LHCN-M2 (cell line): ENCODE measurements at places on chromosomes 6 and 20. TPM values are rescaled to one million over a fixed set of nuclear protein-coding genes. Genes with fewer than 3 reads are reported as not detected.

Gene WFDC13
- total RNA-seq = not detected in 2 replicates

Gene SUMO4
- total RNA-seq = 0.34 and 2.1 TPM in 2 replicates

Gene SERAC1
- 8.6 and 11.7 TPM in 2 replicates for total RNA-seq

Gene TSPO2
- total RNA-seq = not detected in 2 replicates

Gene ID4
- total RNA-seq = not detected in 2 replicates

Gene FAM83C
- not detected in 2 replicates for total RNA-seq

Gene OXT
- total RNA-seq = not detected in 2 replicates

Gene UST
- 4.9 and 5.6 TPM in 2 replicates for total RNA-seq

Gene LRRN4
- total RNA-seq = not detected in 2 replicates

Gene KCNG1
- total RNA-seq = 0.34 and 0.71 TPM in 2 replicates

Gene TBXT
- total RNA-seq = not detected in 2 replicates

Gene TREM2
- total RNA-seq = not detected in 2 replicates

Gene CRIP3
- not detected in 2 replicates for total RNA-seq

GRCh38 chr6:148389086-148389485 is 46.4 kb downstream of the SASH1 start:
- DNase-seq = no peak

GRCh38 chr20:50537546-50538201 is 27.5 kb downstream of the PTPN1 start:
- DNase-seq = no peak

GRCh38 chr6:159249128-159249527 is 79.9 kb downstream of the FNDC1 start:
- DNase-seq = no peak

- DNase-seq = no peak
These were observed 34.3 kb upstream of the MLN start for GRCh38 chr6:33837971-33838665.

DNA sequence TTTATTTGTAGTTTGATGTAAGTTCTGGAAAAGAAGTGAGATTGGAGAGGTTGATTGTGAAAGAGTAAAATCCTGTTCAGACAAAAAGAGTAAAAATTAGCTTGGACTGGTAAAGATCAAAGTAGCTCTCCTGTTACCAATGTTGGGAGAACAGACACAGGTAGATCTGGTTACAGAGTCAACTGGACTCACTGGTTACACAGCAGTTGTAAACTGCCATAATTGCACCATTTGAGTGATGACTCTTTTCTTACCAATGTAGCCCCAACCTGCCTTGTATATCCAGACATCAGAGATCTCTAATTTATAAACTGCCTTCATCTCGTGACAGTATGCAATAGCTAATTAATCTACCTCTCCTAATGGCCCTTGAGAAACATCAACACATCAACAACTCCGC is 165.6 kb upstream of the PRSS16 start:
- DNase-seq = no peak

- no peak for DNase-seq
These were observed 233.3 kb downstream of the PREX1 start for GRCh38 chr20:48594533-48594932.

GRCh38 chr6:64145658-64146057 is 510.1 kb downstream of the PHF3 start:
- DNase-seq = no peak

GRCh38 chr20:48398506-48399449 is 429.0 kb downstream of the PREX1 start:
- no peak for DNase-seq

DNA sequence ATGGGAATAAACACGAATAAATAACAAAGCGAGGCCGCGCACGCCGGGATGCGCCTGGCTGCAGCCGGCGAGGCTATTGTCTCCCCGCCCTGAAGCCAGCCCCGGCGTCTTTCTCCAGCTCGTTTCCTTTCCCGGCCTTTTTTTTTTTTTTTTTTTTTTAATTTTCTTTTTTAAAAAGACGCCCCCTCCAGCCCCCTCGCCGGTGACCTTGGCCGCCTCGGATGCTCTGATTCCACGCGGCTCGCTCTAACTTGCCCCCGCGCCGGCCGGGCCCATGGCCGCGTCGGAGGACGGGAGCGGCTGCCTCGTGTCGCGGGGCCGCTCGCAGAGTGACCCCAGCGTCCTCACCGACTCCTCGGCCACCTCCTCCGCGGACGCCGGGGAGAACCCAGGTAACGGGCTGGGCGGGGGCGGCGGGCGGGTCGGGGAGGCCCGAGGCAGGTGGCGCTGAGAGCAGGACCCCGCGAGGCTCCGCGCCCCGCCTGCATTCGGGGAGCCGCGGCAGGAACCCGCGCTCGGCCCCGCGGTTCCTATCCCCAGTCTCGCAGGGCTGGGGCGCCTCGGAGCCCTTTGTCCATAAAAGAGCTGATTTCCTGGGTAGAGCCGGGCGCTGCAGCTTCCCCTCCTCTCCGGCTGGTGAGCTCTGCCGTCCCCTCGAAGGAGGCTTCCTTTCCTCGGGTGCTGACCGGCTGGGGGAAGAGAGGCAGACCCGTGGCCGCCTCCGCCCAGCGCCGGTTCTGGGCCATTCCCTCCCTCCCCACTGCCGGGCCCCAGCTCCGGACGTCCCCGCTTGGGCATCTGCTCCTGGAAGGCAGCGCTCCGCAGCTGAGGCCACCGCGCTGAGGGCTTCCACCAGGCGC is 631 bp downstream of the PHACTR3 start:
- DNase-seq = no peak

GRCh38 chr20:56954797-56955196 is 311.6 kb downstream of the BMP7 start:
- no peak for DNase-seq

DNA sequence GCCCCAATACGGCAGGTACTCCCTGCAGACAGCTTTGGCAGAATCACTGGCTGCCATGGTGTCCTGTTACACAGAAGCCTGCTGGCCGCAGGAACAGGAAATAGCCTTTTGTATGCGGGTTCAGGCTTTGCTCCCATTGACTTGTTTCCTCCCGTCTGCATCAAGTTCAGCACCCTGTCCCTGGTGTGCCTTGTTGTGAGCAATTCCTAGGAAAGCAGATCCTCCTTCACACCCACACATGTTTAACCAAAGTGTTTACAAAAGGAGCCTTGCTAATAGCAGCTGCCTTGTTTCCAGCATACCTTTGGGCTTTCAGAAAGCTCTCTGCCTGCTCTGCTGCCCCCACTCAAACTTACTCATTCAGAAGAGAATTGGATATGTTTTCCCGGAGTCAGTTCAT is 127.2 kb upstream of the SUPT3H start:
- DNase-seq = peak; percentile 96

- DNase-seq = no peak
These were observed 13.6 kb upstream of the C20orf144 start for GRCh38 chr20:33648396-33649004.

DNA sequence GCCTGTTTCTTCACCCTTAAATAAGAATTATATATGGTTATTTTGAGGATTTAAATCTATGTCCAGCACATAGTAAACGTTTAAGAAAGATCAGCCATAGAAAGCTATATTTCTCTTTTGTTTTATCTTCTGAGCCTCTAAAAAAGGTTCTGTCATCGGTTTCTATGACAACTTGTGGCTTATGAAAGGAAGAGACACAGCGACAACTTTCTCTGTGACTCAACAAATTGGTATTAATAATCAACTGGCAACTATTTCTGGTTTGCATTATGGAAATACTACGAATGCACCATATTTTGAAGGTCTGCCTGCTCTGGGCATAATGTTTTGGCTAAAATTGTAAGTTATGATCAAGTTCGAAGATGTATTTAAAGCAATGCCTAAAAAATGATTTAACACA is 751.0 kb downstream of the CD109 start:
- DNase-seq = peak; percentile 60

- DNase-seq = peak; percentile 53
These were observed 269.6 kb downstream of the ARID1B start for GRCh38 chr6:157046776-157047175.

DNA sequence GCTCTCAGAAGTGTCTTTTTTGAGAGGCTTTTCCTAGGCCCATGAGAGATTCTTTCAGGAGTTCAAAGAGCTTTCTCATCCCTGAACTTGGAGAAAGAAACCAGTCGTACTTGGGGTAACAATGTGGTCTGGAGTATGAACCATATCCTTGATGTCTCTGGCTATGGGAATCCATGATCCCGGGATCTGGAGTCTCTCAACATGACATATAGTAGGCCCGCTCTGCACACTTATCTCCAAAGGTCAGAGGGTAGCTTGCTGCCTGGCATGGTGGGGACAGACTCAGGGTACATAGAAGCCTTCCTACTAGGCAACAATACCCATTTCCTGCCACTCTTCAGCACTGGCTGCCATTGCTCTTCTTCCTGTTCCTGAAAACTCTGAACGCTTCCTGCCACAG is 42.2 kb upstream of the NFATC2 start:
- no peak for DNase-seq

GRCh38 chr20:53828682-53829254 is 235.1 kb upstream of the ZNF217 start:
- DNase-seq = peak; percentile 94

- DNase-seq = no peak
These were observed 13.1 kb downstream of the ACSS1 start for GRCh38 chr20:25044660-25045342.

GRCh38 chr20:63417097-63417737 is 55.2 kb downstream of the KCNQ2 start:
- no peak for DNase-seq

- no peak for DNase-seq
These were observed 75.2 kb upstream of the HEY2 start for GRCh38 chr6:125674230-125674629.

DNA sequence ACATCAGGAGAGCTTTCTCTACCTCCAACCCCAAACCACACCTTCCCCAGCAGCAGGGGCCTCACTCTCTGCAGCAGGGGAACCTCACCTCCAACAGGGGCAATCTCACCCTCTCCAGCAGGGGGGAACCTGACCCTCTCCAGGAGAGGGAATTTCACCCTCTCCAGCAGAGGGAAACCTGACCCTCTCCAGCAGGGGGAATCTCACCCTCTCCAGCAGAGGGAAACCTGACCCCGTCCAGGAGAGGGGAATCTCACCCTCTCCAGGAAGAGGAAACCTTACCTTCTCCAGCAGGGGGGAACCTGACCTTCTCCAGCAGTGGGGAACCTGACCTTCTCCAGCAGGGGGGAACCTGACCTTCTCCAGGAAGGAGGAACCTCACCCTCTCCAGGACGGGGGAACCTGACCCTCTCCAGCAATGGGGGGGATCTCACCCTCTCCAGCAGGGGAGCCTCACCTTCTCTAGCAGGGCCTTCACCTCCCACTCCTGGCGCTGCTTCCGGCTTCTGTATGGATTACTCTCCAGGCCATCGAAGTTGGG is 3.1 kb downstream of the B3GALT4 start:
- DNase-seq = peak; percentile 62

GRCh38 chr6:112013051-112013450 is 40.9 kb upstream of the CCN6 start:
- no peak for DNase-seq

DNA sequence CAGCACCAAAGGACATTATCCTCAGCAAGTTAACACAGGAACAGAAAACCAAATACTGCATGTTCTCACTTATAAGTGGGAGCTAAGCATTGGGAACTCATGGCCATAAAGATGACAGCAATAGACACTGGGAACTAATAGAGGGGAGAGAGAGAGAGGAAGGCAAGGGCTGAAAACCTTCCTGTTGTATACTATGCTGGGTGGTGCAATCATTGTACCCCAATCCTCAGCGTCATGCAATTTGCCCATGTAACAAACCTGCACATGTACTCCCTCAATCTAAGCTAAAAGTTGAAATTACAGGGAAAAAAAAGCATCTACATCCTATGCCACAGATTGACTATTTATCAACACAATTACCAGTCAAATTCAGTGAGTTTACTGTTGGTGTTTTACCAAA is 20.0 kb upstream of the VNN1 start:
- no peak for DNase-seq

DNA sequence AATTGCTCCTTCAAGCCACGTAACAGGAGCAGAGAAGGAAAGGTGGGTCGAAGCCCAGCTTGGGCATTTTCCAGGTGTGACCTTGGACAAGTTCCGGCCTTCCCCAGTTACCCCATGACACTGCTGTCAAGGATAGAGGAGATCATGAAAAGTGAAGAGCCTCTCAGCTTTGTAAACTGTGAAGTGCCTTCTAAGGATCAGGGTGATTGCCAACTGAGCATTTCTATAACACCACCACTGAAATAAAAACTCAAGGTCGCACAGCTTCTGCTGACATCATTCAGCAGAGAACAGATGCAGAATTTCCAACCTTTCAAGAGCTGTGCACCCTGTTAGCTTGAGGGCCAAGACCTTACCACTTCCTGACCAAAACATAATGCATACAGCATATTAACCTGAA is 24.0 kb upstream of the ZMYND8 start:
- DNase-seq = no peak

- no peak for DNase-seq
These were observed 56.1 kb downstream of the PHACTR3 start for GRCh38 chr20:59660471-59660870.

DNA sequence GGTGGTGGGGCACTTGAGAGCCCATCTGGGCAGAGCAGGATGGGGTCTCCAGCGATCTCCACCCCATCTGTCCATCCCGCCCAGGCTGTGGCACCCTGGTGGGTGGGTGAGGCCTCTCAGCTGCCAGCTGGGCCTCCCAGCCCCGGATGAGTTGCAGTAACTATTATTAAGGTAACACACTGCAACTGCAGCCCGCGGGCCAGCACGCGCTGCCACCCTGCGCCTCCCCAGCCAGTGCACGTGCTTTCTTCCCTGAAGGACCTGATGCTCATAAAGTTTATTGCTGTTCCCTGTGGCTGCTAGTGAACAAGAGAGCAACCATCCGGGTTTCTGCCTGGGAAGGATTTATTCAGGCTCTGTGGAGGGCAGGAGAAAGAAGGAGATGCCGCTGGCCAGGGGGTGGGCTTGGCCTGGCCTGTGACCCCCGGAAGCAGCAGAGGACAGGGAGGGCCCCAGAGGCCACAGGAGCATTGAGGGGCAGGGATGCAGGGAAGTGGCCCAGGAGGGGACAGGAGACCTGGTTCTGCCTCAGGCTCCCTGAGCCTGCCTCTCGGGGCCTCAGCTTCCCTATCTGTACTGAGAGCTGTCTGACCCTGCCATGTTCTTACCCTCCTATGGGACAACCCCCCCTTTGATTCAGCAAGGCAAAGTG is 1.7 kb downstream of the IP6K3 start:
- DNase-seq = peak; percentile 55

- DNase-seq = peak; percentile 51
These were observed 919.0 kb downstream of the KIF16B start for GRCh38 chr20:15654208-15654649.

DNA sequence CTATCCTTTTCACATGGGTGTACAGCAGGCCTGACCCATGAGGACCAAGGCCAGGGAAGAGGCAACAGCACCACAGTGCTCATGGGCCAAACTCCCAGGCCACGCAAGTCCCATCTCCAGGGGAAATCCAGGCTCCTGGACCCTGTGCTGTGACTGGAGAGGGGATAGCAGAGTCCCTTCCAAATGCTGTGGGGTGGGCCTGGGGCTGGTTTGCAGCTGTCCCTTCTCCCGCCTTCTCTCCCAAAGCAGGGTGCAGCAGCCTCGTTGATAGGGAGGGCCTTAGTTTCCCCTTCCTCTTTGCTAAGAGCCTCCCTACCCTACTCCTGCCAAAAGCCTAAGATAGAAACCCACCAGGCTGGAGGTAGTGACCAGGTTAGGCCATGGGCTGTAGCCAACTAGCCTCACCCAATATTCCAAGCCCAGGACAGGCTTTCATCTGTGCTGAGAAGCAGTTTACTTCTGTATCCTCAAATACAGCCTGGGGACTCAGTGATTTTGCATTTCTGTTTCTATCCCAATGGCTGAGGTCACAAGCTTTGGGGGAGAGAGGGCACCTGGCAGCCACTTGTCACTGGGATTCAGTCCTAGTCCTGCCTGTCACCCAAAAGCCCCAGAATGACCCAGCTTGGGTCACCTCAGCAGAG is 1.4 kb downstream of the CTSZ start:
- no peak for DNase-seq

- DNase-seq = no peak
These were observed 215.9 kb downstream of the ARHGAP18 start for GRCh38 chr6:129494099-129494498.
